ENCODE measurements at places on chromosomes 3 and 15. TPM values are rescaled to one million over a fixed set of nuclear protein-coding genes. Genes with fewer than 3 reads are reported as not detected.

Gene TMEM207
- total RNA-seq = not detected

DNA sequence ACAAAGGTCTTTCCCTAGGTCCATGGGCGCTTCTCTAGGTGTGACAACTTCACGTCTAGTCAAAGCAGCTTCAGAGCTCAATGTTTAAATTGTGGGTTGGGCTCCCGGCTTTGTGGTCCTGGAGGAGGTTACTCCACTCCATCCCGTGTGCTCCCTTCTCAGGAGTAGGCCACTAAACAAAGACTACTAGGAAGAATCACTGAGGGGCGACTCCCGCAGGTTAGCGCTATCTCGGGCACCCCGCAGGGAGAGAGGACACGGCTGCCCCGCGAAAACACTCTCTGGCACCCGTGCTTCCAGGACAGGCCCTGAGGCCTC is 500 bp downstream of the PARP6 start:
- DNase-seq = no peak

DNA sequence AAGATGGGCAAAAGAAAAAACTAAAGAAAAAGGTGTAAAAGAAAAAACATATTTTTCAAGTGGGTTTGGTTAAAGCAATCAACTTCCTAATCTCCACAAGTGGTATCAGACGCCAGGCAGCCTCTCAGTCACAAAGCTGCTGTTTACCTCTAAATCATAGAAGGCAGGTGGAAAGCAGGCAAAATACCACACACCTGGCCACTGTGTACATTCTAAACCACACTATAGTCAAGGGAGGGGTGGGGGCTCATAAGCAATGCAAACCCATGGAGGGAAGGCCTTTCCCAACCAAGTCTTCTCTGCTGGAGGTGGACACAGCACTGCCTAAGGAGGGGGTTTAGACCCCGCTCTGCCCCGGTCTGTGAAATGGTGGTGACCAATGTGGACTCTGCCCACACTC is 50.4 kb downstream of the MCF2L2 start:
- DNase-seq = no peak

DNA sequence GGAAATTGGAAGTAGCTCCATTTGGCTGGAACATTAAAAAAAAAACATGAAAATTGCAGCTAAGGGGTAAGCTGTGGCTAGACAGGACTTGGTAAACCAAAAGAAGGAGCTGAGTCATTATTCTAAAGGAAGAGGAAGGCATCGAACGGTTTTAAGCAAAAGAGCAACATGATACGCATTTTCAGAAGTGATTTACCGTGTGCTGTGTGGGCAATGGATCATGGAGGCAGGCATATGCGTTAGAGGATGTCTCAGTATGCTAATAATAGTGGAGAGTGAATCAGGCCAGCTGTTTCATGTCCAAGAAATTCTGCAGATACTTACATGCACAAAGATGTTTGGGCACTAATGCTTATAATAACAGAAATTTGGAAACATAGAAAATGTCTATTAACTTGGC is 409.1 kb upstream of the ATP11B start:
- no peak for DNase-seq

GRCh38 chr3:117200962-117201361 is 491.4 kb downstream of the TUSC7 start:
- no peak for DNase-seq

Data from left cardiac atrium (tissue), 4 donors.